ENCODE measurements at places on chromosomes 1 and 21. TPM values are rescaled to one million over a fixed set of nuclear protein-coding genes. Genes with fewer than 3 reads are reported as not detected.

Gene ZFP69
- 3.0 TPM for total RNA-seq

Gene CFHR5
- total RNA-seq = not detected

Gene PIGR
- total RNA-seq = not detected

Gene AK5
- 6.4 TPM for total RNA-seq

Gene ARHGAP30
- 7.9 TPM for total RNA-seq

Gene FCRL6
- total RNA-seq = 0.49 TPM

Gene ZCCHC17
- 15.7 TPM for total RNA-seq

Gene PGBD5
- total RNA-seq = 2.7 TPM

Gene GJB3
- total RNA-seq = 18.2 TPM

Gene COL6A2
- 871 TPM for total RNA-seq

Gene GOLT1A
- total RNA-seq = not detected

Gene GNAT2
- not detected for total RNA-seq

Gene SLC6A17
- 0.79 TPM for total RNA-seq

Gene NRIP1
- total RNA-seq = 41.2 TPM

Gene GBP7
- total RNA-seq = not detected

Gene HMGCS2
- total RNA-seq = 0.89 TPM

Gene HES4
- total RNA-seq = 12.5 TPM

Gene TSPAN2
- 4.6 TPM for total RNA-seq

Gene BMP8B
- total RNA-seq = 2.0 TPM

Gene ATP6V0B
- 58.6 TPM for total RNA-seq

Gene C1orf94
- 0.10 TPM for total RNA-seq

Gene C1QTNF12
- 2.5 TPM for total RNA-seq

Measured in skin of body (tissue), 3 donors.